ENCODE measurements at places on chromosomes 6 and 20.

DNA sequence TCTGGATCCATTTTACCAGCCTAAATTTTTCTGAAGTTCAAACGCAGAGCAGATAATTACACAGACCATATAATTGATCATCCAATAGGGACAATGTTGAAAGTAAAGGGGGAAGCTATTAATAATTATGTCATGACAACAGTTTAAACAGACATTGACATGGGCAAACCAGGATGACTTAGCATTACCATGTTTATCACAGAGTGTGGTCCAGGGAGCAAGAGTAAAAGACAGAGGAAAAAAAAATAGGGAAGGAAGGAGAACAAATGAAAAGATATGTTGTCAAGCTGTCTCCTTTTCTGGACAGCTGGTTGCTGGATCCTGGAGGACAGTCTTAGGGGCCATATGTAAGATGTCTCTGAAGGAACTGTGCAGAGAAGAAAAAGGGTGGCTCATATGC, 69.4 kb upstream of the FBXL4 start:
- no peak for DNase-seq

GRCh38 chr20:50916934-50917333, 14.3 kb downstream of the ADNP start:
- no peak for DNase-seq

GRCh38 chr6:54431466-54431865, 123.2 kb downstream of the TINAG start:
- no peak for DNase-seq

DNA sequence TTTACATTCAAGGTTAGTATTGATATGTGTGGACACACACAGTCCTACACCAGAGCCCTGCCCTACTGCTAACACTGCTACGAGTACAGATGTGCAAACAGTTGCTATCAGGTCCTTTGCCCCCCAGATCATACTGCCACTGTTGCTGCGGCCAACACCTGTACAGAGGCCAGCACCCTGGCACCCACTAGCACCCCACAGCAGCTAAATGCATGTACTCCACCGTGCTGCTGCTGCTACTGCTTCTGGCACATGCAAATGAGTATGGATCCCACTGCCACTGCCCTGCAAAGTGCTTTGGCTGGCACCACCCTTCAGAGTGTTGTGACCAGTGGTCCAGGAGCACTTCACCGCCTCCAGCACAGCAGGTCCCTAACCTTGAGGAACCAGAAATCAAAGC, 621.9 kb downstream of the GRIK2 start:
- no peak for DNase-seq

DNA sequence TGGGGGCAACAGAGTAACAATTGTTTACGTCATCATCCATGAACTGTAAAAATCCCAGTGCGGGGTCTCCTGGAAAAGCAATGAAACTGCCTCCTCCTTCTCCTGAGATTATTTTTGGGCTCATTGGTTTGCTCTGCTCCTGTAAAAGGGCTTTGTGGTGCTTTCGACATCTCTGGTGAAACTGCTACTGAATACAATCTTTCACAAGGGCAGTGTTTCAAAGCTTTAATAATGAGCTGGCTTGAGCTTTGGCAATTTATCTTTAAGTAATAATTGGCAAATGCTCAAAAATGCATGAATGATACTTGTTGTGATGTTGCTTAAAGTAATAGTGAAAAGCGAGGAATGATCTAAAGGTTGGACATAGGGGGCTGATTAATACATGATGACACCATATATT, 43.5 kb upstream of the ENPP1 start:
- DNase-seq, result no peak

DNA sequence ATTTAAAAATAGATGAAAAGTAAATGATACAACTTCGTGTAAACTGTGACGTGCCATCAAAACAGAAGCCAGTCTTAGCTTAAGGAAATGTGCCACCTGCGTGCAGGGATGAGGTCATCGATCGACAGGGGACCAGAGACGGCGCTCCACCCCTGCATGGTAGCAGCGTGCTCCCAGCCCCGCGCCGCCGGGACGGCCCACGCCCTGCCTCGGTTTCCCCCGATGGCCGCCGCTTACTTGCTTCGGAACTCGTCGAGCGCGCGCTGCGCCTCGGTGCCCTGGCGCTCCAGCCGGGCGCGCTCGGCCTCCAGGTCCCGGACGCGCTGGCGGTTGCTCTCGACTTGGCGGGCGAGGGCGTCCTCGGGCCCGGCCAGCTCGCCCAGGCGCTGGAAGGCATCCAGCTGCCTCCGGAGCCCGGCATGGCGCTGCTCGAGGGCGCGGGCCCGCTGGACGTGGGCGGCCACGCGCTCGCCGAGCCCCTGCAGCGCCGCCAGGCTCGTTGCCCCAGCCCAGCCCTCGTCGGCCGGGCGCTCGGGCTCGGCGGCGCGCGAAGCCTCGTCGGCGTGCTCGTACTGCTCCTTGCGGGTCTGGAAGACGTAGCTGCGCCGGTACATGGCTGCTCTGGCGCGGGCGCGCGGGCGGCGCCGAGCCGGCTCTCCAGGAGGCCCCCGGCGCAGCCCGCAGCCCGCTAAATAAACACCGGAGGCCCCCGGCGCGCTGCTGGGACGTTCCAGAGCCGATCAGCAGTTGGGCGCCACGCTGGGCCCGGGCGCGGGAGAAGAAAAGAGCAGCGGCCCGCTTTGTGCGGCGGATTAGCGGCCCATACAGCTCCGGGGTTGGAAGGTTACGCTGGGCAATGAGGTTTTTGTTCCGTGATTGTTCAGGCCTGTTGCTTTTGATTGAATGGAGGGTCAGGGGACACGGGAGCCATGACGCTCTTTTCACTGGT, at the start of gene BFSP1:
BFSP1 (minus strand) TSS at position 664 of the 949 bp plus-strand sequence; CDS start at position 614, 50 bp downstream.
- DNase-seq, result no peak

GRCh38 chr20:54345821-54346220, 129.6 kb upstream of the DOK5 start:
- DNase-seq, result no peak

DNA sequence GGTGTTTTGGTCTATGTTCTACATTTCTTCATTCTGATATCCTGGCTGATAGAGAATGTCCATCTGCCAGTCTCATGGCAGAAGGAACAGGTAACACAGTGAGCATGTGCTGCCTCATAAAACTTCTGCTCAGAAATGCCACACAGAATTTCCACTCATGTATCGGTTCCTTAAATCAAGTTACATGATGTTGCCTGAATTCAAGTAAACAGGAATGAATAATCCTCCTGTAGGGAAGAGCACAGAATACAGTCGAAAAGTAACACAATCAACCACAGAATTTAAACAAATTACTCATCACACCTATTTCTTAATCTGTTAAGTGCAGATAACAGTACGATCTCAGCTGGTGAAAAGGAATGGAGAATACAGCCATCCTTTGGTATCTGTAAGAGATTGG, 74.7 kb downstream of the FAM217A start:
- no peak for DNase-seq

- DNase-seq, result no peak
Measured at GRCh38 chr6:148446681-148447080, 104.0 kb downstream of the SASH1 start.

- no peak for DNase-seq
Measured at GRCh38 chr6:138404666-138405337, 779 bp downstream of the HEBP2 start.

- DNase-seq, result no peak
Measured at GRCh38 chr6:118783931-118784550, 109.9 kb upstream of the ASF1A start.

- no peak for DNase-seq
Measured at GRCh38 chr6:96683819-96684528, 121.0 kb downstream of the FHL5 start.

DNA sequence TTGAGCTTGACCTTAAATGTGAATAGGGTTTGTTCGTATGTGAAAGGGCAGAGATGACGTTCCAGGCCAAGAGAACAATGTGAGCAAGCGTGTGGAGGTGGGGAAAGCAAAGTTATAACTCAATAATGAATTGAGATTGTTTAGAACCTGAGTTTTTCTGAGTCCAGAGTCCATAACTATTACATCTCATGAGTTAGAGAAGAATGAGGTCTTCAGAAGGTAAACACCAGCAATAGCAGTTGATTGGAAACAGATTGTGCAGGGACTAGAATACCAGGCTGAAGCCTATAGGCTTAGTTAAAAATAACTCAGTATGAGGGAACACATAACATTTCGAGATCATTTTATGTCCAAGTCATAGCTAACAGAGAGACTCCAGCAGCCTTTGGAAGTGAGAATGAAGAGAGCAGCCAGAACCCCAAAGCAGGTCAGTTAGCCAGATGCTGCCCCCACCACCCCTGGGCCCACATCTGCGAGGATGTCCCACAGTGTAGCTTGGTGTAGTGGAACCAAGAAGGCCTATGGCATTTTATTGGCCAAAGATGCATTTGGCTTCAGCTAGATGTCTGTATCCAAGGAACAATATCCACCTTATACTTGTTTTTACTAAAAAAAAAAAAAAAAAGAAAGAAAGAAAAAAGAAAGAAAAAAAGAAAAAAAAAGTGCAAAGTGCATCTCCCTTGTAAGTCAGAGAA, 121.7 kb downstream of the TNFRSF21 start:
- DNase-seq, result no peak

- no peak for DNase-seq
Measured at GRCh38 chr6:127618729-127619128, 41.8 kb downstream of the C6orf58 start.

- DNase-seq, result no peak
Measured at GRCh38 chr6:63349401-63349800, 29.6 kb upstream of the LGSN start.

DNA sequence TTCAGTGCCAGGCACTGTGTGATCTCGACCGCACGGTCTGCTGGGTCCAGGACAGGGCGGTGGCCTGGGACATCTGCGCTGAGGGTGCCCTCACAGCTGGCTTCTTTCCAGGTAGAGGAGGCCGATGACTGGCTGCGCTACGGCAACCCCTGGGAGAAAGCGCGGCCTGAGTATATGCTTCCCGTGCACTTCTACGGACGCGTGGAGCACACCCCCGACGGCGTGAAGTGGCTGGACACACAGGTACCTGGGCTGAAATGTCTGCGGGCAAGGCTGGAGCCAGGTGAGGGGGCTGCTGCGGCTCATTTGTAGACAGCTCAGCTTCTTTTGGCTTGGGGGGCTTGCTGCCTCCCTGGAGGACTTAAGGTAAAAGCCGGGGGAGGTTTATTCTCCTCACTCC, 26.6 kb downstream of the PYGB start:
- DNase-seq, result no peak

- DNase-seq, result no peak
Measured at GRCh38 chr6:47434372-47435253, 43.0 kb upstream of the CD2AP start.

GRCh38 chr20:61696181-61696735, 369.4 kb downstream of the TAF4 start:
- DNase-seq, result no peak

- no peak for DNase-seq
Measured at GRCh38 chr20:50969435-50969834, 10.8 kb downstream of the MOCS3 start.

DNA sequence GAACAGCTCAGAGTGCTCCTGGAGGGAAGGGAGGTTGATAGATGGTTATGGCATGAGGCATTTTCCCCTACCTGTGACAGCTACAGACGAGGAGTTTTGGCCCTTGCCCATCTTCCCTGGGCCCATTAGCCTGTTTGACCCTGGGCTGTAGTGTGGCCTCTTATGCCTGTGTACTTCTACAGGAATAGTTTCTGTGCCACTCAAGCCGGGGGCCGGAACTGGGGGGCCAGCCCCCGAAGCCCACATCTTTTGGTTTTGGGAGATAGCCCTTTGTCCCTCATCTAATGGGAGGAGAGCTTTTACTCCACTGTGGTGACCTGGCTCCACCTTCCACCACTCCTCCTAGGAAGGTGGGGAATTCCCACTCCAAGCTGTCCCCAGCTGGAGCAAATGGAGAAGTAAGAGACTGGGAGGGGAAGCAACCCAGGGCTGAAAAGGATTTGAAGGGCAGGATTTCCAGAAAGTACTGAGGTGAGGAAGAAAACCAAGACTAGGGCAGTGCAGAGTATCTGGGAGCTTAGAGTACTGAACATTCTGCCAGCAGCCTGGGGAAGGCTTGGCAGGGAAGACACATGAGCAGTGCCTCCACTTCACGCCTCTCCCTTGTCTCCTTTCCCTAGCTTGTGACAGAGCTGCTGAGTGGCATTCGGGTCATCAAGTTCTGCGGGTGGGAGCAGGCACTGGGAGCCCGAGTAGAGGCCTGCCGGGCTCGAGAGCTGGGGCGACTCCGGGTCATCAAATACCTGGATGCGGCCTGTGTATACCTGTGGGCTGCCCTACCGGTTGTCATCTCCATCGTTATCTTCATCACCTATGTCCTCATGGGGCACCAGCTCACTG, 6.9 kb downstream of the ABCC10 start:
- DNase-seq, result no peak

DNA sequence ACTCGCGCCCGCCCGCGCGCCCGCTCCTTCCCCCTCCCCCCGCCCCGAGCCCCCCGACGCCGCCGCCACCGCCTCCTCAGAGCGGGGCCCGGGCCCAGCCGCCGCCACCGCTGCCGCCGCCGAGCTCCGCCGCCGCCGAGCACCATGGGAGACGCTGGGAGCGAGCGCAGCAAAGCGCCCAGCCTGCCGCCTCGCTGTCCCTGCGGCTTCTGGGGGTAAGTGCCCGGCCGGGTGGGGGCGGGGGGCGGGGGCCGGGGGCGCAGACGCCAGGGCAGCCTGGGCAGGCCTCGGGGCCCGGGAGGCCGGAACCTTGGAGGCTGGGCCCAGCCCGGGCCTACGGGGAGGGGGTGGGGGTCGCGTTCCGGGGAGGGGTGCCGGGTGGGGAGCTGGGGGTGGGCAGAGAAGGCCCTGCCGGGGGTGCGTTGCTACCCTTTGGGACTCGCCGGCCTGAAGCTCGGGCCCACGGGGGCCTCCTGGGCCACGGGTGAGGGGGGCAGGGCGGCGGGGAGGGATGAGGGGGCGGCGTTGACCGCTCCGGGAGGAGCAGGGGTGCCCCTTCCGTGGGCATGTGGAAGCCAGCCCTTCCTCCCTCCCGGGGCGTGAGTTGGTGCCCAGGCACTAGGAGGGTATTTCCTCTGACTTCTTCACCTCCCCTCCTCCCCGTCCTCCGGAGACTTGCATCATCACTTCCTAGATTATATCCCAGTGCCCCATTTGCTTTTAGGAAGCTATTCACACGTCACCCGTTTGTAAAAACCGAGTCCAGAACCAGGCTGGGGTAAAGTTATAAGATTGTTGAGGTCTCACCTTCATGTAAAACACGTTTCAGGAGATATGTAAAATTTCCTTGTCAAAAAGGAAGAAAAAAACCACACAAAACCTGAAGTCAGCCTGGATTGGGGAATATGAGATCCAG, 533 bp downstream of the ZFAND3 start:
- DNase-seq, result no peak

GRCh38 chr6:125611573-125612344, 137.7 kb upstream of the HEY2 start:
- no peak for DNase-seq

DNA sequence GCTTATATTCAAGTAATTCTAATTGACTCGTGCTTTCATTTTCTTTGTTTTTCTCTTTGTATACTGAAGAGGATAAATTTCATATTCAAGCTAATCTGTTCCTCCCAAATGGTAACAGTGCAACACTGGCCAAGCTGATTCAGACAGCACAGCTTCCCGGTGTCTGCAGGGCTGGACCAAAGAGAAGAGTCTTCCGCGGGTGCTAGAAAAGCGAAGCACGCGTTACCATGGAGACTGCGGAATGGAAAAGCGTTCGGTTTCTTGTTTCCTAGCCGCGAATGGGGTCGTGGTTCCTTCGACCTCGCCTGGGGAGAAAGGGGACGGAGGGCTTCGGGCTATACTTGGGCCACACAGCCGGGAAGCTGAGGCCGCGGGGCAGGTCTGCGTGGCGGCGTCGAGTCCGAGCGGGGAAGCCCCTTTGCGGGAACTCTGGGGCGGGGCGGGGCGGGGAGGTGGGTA, 6.2 kb upstream of the ZNF311 start:
- no peak for DNase-seq

Data from activated CD8-positive, alpha-beta memory T cell treated with anti-CD3 and anti-CD28 coated beads for 1 hour (primary cell).